ENCODE measurements at places on chromosomes 1 and 21.
A peak's percentile ranks its signal among the peaks of the same experiment; 100 is the strongest.

DNA sequence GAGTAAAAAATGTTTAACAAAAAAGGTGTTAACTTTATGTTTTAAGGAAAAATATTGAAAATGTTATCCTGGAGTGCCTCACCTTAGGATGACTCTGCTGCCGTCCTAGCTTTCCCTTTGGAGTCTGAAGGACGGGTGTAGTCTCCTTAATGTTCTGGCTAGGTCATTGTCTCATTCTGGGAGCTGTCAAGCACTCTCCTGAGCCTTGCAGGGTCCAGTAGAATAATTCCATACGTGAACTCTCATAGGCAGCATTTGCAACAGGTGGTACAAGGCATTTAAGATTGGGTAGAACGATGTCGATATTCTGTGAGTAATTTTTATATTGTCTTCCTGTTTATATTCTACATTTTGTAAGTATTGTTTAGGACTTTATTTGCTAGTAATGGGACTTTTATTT lies 283.6 kb upstream of the C1orf105 start:
- no peak for DNase-seq

GRCh38 chr1:64308866-64309265 lies 105.4 kb downstream of the UBE2U start:
- no peak for DNase-seq

GRCh38 chr1:178192686-178193085 lies 98.8 kb downstream of the RASAL2 start:
- no peak for DNase-seq

GRCh38 chr21:15224346-15225086 lies 159.7 kb upstream of the NRIP1 start:
- no peak for DNase-seq

GRCh38 chr1:14552246-14552965 lies 46.1 kb upstream of the KAZN start:
- DNase-seq = no peak

DNA sequence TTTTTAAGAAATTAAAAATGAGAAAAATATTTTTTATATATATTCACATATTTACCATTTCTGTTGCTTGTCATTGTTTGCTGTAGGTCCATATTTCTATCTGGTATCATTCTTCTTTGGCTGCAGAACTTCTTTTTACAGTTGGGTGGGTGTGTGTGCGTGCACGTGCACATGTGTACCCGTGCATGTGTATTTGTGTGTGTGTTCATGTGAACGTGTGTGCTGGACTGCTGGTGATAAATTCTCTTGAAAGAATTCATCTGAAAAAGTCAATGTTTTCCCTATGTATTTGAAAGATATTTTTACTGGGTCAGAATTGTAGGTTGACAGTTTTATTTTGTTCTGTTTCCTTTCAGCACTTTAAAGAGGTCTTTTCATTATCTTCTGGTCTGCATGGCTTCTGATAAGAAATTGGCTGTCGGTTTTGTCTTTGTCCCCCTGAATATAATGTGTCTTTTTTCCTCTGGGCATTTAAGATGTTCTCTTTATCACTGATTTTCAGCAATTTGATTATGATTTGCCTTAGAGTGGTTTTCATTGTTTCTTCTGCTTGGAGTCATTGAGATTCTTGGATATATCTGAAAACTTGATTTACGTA lies 34.5 kb upstream of the DPH5 start:
- DNase-seq = no peak

DNA sequence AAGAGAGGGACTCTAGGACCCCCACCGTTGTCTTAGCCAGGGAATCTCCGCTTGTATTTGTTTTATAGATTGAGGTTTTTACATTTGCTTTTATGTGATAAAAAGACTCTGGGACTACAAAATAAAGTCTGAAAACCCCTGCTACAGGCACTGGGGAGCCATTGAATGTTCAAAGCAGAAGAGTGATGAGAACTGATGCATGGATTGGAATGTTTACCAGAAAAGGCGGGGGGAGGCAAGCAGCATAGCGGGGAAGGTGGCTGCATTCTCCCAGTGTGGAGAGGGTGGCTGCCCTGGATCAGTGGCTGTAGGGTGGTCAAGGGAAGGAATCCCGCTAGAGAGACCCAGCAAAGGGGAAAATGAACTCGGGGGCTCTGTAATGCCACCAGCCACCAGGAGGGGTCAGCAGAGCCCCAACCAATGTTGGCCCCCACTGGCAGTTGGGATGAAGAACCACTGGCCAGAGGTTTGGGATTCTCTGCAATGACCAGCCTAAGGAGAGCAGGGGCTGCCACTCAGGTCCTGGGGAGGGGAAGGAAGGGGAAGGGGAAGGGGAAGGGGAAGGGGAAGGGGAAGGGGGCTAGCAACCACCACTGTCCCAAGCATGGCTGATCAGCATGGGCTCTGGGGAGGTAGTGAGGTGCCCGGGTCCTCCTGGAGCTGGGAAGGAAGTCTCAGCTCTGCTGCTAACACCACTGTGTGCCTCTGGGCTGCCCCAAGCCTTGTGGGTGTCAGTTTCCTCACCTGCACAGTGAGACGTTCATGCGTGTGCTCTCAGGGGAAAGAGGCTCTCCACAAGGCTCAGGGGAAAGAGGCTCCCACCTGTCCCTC lies 19.2 kb upstream of the PEF1 start:
- DNase-seq = peak; percentile 44

DNA sequence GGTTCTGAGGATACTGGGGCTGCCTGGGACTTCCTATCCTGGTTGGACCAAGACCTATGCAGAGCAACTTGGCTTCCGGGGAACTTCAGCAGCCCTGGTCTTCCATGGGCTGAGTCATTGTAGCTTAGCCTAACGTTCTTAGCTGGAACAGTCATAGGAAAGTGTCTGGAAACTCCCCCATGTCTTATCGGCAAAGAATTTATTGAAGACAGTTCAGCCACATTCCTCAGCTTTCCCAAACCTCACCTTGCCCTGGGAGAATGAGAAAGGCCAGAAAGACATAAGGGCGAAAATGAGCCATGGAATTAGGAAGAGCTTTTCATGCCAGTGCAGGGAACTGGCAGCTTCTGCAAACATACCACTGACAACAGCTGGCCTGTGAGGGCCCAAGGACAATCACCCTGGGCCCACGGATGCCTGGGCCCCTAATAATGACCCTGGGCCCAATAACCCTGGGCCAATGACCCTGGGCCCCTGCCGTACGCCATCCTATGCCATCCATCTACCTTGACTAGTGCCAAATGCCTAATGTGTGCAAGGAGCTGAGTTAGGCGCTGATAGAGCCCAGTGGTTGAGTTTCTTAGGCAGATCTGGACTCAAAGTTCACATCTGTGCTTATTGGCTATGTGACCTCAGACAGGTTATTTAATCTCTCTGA lies 114.4 kb upstream of the GADD45A start:
- no peak for DNase-seq

DNA sequence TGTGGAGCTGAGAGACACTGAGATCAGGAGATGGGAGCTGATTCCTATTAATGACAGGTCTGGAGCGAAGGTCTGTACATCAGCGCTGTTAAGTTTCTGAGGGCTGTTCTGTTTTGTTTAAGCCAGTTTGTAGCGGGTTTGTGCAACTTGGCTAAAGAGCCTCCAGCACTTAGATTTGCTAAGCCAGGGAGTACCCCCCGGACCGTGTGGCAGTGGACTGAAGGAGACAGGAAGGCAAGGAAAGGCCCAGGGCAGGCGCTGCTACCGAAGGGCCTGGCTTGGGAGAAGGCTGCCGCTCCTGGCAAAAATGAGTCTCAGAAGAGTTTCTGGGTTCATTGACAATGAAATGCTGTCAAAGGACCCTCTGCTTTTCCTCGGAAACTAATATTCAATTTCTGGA lies 139.3 kb upstream of the ZNF644 start:
- DNase-seq = no peak
